ENCODE measurements at places on chromosomes 5 and 9.

DNA sequence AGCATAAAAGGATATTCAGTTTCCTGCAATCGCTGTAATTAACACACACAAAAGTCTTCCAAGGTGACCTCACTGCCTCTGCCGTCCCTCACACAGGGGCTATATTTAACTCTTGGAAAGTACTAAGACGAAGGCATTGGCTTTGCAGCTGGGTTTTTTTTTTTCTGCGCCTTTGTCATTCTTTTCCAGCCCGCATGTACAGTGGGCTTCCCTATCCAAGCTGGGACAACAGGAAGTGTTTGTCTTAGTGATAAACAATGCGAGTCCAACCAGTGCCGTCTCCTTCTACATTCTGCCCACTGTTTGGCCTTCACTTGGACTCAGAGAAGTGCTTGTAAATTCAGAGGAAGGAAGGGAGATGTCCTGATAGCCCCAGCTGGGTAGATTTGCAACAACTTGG lies 17.6 kb downstream of the AFAP1L1 start:
- DNase-seq = no peak

DNA sequence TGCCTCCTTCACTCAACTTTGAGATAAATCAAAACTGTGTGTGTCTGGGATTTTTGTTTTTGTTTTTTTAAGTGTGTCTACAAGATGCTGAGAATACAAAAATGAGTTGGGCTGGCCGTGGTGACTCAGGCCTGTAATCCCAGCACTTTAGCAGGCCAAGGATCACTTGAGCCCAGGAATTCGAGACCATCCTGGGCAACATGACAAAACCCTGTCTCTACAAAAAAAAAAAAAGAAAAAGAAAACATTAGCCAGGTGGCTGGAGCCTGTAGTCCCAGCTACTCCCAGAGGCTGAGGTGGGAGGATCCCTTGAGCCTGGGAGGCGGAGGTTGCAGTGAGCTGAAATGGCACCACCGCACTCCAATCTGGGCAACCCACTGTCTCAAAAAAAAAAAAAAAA lies 21.0 kb downstream of the HNRNPK start:
- no peak for DNase-seq

GRCh38 chr5:10140195-10140973 lies 109.3 kb downstream of the ATPSCKMT start:
- DNase-seq = no peak

DNA sequence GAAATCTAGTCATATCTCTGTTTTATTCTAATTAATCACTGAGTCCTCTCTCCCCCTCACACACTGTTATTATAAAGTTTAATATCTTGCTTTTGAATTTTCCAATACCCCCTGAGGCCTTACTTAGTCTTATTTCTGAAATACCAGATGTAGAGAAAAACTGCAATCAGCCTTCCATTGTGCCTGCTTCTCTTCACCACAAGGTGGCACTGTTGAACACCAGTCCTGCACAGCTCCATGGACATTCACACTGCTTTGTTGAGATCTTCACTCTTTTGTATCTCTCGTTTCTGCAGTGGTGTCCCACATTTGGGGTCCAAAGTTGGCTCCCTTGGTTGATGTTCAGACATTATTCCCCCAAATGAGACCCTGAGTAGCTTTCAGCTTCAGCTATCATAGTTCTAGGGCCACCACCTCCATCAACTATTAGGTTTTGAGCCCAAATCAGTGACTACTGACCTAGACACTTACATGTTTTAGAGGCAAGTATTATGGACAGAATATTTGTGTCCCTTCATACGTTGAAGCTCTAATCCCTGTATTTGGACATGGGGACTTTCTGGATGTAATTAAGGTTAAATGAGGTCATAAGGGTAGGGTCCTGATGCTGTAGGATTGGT lies 24.3 kb downstream of the BOD1 start:
- DNase-seq = peak; percentile 22

DNA sequence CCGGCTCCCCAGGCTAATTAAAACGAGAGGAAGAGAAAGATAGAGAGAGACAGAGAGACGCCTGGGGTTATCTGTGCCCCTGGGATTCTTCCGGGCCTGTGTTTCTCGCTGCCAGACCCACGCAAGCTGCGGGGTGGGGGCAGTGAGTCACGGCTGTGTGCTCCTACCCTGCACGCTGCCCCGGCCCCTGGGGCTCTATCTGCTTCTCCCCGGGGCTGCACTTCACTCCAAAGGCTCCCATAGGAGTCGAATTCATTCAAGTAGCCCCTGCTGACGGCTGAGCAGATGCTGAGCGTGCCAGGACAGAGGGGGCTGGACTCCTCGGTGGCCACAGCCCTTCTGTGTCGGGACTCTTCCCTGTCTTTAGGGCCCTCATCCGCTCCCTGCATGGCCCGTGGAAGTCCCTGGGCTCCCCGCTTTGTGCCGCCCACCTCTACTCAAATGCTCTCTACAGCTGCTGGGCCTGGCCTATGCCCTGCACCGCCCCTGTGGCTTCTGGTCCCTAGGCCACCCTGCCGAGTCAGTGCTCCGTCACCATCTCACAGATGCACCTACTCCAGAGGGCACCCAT lies 22.8 kb downstream of the SARDH start:
- DNase-seq = no peak

DNA sequence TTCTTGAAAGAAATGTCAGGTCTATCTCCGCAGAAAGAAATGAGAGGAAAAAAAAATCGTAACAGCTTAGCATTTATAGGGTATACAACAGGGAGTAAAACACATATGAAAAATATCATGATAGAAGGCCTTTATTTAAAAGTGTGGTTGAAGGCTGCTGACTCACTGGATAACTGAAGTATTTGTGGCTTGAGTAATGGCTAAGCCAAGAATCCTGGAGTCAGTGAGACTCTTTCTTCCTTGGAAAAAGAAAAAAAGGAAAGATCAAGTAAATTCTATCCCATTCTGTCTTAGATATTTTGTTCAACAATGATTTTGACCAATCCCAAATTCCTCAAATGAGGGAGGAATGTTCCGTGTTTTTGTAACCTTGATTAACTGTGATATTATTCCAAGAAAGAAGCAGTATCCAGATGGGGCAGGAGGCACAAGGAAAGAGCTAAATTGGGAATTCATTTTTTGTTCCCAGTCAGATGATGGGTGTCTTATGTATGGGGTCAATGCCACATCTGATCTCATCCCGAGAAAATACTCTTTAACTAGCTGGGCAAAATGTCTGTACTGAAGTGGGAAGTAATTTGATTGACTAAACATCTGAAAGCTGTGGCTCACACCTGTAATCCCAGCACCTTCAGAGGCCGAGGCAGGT lies 64.3 kb upstream of the MYO10 start:
- no peak for DNase-seq

DNA sequence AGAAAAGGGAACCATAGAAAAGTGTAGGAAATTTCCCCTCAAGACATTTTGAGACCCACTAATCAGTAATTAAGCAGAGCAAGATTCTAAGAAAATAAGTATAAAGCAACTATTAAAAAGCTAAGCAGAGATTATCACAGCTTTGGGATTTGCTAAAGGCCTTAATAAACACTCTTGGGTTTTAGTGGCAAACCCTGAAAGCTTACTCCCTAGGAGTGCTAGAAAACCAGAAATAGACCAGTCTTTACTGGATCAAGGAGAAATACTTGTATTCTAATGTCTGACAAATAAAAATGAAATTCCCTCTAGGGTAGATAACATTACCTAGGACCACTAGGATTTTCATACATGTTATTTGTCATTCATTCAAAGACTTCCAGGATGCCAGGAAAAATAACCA lies 510.8 kb downstream of the SPATA31D1 start:
- DNase-seq = no peak
